ENCODE measurements at places on chromosomes 5 and 9.
A peak's percentile ranks its signal among the peaks of the same experiment; 100 is the strongest.

DNA sequence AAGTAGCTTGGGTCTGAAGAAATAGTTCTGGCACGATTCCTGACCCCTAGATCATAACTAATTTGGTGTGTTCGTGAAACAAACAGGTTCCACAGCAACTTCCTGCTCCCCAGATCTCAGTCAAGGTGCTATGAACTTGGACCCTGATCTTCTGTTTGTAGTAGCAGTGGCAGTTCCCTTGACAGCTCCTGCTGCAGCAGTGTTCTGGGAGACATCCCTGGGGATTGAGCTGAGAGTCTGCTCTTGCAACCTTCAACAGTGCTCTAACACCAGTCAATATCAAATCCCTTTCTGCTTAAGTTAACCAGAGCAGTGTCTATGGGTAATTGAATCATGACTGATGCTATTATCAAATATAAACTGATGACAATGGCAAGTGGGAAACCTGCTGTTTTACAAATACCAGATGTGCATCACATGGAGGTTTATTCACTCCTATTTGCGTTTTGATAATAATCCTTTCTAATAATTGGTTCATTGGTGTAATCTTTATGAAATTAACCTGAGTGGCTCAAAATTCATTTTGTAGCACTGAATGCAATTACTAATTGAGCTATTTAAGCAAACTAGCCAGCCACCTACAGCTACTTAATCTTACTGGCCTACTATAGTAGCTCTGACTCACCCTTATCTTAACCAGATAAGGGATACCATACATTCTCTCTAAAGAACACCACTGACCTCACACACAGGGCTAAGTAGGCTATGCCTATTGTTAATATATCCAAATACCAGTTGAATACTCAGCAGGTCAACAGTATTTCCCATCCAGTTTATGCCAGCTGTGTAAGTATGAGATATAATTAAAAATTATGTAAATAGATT lies 21.9 kb downstream of the KDM4C start:
- DNase-seq = no peak

DNA sequence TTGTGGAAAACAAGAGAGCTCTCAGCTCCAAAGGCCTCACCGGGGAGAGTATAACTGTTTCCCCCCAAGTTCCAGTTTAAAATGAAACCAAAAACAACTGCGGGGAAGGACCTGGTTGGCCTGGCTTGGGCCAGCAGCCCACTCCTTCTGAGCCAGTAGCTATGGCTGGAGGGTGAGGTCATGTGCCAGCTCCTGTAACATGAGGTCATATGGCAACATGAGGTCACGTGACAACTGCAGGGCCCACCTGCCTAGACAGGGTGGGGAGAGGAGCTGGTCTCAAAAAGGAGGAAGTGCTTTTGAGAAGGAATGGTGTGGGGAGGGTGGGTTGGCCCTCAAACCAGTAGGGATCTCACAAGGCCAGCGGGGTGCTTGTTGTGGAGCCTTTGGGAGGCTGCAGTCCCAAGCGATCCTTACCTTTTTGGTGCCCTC lies 29.3 kb upstream of the CRB2 start:
- DNase-seq = no peak

- no peak for DNase-seq
These were observed 238.0 kb downstream of the FANCC start for GRCh38 chr9:95079461-95079860.

GRCh38 chr9:137189297-137190295 lies 1.1 kb downstream of the SSNA1 start:
- no peak for DNase-seq

GRCh38 chr9:134425401-134425800 lies 99.1 kb downstream of the RXRA start:
- DNase-seq = no peak

DNA sequence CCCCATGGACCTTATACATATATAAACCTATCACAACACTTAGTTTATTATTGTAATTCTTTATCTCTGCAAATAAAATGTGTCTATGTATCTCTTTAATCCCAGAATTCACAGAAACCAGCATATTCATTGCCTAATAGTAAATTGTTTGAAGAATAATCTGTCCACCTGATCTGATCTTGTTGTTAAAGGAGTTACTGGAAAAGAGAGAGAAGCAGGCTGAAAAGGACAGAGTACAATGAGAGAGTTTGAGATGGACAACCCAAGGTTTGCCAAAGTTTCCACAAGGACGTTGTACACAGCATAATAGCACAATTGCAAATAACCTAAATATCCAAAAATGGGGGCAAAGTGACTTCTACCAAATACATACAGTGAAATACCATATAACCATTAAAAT lies 23.8 kb downstream of the PLPP1 start:
- DNase-seq = no peak

DNA sequence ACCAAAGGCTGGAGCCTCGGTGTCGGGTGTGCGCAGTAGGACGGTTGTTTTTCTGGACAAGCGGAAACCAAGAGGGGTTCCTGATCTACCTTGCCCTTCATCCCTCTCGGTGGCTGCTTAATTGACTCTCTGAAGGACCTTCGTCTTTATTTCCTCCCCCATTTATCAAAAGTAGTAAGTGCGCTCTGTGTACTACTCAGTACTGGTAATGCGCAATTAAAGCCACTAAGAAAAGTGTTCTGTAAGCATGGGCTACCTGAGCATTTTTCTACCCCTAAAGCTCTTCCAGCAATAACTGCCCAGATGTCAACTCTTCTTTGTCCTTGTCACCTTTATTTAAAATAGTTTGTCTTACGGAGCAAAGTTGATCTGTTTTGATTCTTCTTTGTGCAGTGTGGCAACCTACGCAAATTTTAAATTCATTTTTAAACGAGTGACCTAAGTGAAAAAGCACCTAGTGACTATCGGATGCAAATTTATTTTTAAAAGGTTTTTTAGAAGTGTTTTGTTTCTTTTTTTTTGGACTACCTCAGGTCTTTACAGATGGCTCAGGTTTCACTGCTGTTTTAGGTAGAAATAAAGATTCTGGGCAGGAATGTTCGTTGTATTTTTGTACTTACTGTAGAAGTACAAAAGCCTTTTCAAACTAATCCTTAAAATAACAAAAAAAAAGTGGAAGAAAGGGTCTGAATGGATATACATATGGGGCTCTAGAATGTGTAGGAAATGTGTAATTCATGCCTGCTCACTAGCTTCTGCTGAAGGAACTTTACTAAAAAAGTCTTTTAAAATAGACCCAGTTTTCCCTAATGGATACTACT lies 2.0 kb downstream of the JMY start:
- DNase-seq = no peak

DNA sequence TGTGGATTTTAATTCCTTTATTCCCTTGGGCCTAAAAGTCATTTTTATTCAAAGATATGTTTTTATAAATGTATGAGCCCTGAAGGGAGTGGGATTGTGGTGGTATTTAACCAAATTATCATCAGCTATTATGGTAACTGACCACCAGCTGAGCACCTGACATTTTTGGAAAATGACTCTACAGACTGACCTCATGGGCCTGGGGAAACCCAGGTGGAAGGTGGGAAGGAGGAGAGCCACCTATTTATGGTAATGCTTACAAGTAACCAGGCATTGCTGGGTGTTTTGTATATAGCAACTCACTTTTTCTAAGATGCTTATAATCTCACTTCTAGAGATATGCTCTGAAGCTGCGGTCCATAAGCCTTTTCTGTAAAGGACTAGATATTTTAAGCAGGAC lies 22.3 kb upstream of the NFIB start:
- no peak for DNase-seq

- no peak for DNase-seq
These were observed 91.6 kb downstream of the UBE2QL1 start for GRCh38 chr5:6540111-6540827.

DNA sequence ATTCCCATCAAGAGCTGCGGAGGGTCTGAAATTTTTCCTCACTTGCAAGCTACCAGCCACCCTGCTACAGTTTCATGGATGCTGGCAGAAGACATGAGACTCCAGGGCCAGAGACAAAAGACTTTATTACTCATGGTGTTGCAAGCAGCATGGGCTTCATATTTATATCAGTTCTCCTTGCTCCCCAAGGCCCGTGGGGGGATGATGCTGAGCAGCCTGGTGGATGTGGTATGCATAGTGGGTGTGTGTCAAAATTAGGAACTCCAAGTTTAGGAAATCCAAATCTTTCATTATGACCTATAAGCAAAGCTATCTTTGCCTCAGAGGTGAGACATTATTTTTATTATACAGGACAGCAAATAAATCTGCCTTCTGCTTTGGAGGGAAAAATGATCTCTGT lies 105.7 kb upstream of the ALDH1B1 start:
- DNase-seq = no peak

DNA sequence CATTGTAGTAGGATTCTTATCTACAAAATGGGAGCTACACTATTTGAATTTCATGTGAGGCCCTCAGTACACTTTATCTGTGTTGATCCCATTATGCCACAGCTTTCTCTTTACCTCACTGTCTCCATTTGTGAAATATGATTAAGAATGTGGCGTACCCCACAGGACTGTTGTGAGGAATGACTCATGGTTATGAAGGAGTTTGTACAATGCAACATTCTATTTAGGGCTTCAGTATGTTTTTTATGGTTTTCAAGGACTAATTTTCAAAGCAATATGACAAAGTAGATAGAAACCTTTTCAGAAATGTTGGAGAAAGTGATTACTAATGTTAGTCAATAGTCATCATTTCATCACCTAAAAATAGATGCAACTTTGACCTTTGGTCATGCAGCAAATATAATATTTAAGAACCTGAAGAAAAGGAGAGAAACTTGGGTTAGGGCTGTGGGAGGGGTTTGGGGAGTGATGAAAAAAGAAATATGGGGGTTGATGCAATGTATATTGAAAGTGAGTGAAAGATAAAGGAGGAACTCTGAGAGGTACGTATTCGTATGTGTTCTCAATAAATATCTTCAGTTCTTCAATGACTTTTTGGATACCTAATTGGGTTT lies 53.7 kb upstream of the PIP5K1B start:
- no peak for DNase-seq

GRCh38 chr9:33092634-33093033 lies 16.2 kb upstream of the SMU1 start:
- DNase-seq = no peak

GRCh38 chr5:176162198-176162597 lies 76.0 kb upstream of the SIMC1 start:
- no peak for DNase-seq

DNA sequence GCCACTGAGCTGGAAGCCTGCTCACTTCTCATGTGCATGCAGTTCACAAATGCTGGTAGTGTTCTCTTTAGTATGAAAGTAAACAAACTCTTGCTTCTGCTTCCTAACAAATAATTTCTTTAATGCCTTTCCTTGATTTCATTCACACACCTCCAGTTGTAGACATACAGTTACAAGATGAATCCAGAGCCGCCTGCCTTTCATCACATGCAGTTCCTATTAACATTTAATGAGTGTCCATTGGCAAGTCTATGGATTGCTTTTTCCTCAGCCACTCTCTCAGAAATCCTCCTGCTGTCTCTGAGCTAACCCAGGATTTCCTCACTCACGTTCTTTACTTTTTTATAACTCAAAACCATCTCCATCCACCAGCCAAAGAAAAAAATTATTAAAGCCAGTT lies 408.6 kb downstream of the BNC2 start:
- DNase-seq = no peak

DNA sequence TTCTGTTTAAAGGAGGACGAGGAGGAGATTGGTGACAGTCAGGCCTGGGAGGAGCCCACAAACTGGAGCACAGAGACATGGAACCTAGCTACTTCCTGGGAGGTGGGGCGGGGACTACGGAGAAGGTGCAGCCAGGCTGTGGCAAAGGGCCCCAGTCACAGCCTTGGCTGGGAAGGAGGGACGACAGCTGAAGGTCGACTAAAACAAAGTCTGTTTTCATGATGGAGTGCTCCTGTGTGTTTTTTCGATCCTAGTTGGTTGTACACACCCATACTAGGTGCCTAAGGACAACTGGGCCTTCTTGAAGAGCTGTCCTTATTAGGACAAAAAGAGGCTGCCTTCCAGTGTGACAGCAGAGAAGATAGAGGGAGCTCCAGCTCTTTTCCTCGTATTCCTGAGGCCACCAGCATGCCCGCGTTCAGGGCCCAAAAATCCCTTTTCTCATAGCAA lies 2.9 kb downstream of the CCDC107 start:
- no peak for DNase-seq

GRCh38 chr9:34633851-34634550 lies 3.6 kb downstream of the SIGMAR1 start:
- DNase-seq = peak; percentile 59

DNA sequence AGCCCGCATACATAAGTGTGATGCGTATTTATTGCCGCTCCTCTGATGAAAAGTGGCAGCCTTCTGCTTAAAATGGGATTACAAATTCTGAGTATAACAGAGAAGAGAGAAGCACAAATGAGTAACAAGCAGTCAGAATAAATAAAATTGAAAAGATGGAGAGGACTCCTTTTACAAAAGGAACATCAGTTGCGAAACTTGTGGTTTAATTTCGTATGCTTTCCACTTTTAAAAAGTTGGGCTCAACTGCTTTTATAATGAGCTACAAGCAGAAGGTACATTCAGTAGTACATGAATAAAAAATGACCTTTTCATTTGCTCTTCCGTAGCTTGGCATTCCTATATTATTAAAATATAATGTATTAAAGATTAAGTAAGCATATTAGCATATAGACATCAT lies 320.0 kb downstream of the FBXL17 start:
- no peak for DNase-seq

GRCh38 chr5:36355516-36355915 lies 53.8 kb upstream of the RANBP3L start:
- DNase-seq = no peak

DNA sequence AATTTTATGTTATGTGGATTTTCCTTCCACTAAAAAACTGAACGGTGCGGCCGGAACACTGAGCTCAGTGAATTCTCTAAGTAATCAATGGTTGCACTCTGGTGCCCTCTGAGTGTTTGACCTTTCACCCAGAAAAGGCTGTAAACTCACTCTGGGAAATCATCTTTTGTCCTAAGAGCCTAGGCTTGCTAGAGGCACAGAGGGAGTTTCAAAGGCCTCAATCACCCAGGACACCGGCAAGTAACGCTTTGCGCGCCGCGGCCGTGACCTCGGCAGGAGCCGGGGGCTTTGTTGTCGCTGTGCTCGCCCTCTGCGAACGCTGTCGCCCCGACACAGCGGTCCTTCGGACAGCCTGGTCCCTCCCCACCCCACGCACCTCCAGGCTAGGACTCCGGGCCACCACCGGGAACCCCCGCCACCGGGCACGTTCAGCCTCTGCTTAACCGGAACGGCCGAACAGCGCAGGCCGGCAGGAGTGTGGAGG lies 703 bp downstream of the ISCA1 start:
- no peak for DNase-seq

DNA sequence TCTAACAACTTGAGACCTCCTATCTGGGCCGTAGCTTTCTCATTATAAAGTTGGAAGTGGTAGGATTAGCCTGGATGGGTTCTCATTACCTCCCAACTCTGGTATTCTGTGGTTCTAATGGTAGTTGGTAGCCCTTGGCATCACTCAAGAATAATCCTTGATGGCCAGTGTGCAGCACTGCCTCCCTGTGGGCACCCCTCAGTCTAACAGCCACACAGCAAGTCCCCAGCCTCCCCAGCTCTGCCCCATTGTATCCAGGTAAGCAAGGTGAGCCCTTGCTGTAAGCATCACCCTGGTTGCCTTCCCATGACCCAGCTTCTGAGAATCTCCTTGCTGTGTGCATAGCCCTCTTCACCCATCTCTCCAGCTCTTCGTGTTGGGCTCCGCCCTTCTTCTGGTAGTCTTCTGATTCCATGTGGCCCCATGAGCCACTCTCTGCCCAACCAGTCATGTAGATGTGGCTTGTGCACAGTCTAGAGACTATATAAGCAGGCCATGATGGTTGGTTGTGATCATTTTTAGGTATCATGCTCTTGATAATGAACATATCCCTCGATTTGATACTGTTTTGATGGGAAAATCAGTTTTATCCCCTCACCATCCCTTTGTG lies 57.6 kb upstream of the GRHPR start:
- no peak for DNase-seq

- DNase-seq = no peak
These were observed 3.0 kb downstream of the FRRS1L start for GRCh38 chr9:109164042-109164441.
